Stimulated activated CD8-positive, alpha-beta memory T cell treated with anti-CD3 and anti-CD28 coated beads, Interleukin-7, amount 100 ng/mL, for 48 hours (primary cell): ENCODE measurements at places on chromosomes 13 and 19.

DNA sequence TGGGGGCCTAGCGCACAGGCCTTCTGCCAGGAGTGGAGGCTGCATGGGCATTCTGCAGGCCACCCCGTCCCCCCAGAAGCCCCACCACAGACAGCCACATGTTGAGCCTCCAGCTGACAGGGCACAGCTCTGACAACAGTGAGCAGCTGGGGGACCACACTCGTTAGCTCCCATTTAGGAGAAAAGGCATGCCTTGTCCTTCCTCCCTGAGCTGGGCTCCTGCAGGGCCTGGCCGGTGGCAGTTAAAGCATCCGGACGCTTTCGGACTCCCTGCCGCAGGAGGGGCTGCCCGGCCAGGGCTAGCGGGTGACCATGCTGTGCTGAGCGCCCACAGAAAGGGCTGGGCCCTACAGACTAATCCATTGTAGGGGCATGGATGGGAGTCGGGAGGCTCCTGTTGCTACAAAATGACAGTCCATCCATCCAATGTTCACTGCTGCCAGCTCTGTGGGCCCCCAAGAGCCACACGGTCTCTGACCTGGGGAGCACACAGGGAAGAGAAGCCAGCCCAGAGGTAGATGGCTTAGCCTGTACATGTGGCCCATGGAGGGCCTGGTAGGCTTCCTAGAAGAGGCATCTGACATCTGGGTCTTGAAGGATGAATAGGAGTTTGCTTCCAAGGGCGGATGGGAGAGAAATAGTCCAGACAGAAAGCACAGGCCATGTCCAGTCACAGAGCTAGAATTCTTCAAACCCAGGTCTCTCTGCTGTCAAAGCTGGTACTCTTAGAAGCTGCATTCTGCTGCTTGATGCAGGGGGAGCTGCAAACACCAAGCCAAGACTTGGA is 116.5 kb upstream of the VSTM2B start:
- no peak for DNase-seq

DNA sequence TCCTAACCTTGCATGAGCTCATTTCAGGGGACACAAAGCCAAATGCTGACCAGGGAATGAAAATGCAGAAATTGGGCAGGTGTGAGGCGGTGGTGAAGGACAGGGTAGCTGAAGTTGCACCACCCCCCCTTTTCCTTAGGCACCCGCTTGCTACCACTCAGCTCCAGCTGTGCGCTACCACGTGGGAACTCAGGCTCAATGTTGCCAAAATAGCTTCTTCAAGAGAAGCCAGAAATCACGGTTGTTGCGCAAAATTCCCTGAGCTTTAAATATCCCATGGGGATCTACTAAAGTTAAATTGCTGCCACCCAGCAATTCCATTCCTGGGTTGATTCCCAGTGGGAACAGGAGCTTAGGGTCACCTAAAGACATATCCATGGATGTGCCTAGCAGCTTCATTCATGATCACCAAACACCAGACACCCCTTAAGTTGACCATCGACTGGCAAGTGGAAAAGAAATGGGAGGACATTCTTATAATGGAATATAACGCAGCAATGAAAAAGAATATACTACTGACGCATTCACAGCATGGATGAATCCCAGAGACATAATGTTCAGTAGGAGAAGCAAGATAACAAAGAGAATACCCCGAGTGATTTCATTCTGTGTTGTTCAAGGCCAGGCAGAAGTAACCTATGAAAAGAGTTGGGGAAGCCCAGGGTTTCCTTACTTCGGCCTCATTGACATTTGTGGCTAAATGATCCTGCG is 12.8 kb upstream of the ADGRL1 start:
- no peak for DNase-seq

DNA sequence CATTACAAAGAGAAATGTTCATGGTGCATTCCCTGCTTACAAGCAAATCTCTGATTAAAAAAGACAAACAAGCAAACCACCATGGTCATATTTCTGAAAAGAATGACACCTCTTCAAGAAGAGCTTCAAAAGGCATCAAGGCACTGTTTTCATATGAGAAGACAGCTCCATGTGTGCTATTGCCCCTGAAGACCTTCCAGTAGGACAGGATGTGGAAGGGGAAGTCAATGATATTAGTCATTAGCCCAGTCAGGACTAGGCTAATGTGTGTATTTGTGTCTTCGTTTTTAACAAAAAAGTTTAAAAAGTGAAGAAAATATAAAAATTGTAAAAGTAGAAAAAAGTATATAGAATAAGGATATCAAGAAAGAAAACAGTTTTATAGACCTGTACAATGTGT is 534.7 kb upstream of the ARGLU1 start:
- no peak for DNase-seq

- DNase-seq, result no peak
Measured at GRCh38 chr13:21638319-21639282, 32.3 kb upstream of the FGF9 start.

- DNase-seq, result no peak
Measured at GRCh38 chr13:42363941-42364612, 92.1 kb downstream of the AKAP11 start.

- DNase-seq, result no peak
Measured at GRCh38 chr19:35011091-35011689, 11.1 kb downstream of the GRAMD1A start.

GRCh38 chr13:26895808-26896466 is 135.4 kb upstream of the GPR12 start:
- no peak for DNase-seq

DNA sequence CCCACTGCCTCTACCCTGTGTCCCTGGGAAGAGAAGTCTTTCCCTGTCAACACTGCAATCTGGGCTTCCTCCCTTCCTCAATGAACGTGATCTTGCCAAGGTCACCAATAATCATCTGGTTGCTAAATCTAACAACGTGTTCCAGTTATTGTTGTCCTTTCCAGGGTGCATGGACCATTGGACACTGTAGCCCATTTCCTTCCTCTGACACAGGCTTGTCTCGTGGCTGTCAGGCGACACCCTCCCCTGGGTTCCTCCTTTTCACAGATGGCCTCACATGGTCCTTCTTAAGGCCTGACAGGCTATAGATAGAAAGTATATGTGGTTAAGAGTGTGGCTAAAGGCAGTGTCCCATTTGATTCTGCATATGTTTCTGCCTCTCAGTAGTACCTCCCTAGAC is 67.7 kb upstream of the STARD13 start:
- DNase-seq, result no peak

DNA sequence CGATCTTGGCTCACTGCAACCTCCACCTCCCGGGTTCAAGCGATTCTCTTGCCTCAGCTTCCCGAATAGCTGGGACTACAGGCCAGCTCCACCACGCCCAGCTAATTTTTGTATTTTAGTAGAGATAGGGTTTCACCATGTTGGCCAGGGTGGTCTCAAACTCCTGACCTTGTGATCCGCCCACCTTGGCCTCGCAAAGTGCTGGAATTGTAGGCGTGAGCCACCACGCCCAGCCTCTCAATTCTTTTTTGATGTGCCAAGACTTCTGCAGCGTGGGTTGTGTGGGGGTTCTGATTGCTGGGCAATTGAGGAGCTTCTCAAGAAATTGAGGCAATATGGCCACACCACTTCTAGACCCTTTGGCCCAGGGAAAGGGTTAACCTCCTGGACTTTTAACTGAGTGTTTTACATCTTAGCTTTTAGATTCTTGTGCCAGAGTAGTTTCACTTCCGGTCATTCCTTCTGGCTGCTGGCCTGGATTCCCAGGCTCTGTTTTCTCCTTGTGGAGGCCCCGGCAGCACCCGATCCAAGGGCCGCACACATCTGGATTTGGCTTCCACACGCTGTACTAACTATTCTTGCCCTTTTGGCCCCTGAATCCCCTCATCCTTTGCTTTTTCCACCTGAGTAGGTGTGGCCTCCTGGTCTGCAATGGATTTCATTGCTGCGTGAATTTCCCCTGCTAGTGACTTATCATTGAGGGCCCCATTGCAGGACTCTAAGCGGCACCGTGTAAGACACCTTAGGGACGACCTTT is 14.7 kb downstream of the SMARCA4 start:
- no peak for DNase-seq

- DNase-seq, result no peak
Measured at GRCh38 chr19:18778076-18778389, 13.1 kb downstream of the COMP start.

DNA sequence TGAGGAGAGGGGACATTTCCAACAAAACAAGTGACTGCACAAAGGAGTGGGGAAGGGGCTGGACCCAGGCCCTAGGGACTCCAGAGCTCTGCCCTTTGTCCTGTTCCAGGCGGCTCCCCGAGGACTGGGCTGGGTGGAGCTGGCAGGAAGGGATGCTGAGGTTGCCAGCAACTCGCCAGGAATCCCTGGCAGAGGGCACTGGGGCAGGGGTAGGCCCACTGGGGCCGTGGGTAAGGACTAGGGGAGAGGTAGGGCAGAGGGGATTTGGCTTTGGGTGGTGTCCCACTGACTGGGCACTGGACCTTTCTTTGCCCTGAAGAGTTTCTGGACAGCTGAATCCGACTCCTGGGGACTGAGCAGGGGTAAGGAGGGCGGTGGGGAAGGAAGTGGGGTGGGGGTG is 7.9 kb downstream of the LIPE start:
- no peak for DNase-seq

GRCh38 chr19:7224995-7225394 is 69.2 kb downstream of the INSR start:
- DNase-seq, result no peak

- no peak for DNase-seq
Measured at GRCh38 chr13:43785650-43786471, 911 bp downstream of the ENOX1 start.

DNA sequence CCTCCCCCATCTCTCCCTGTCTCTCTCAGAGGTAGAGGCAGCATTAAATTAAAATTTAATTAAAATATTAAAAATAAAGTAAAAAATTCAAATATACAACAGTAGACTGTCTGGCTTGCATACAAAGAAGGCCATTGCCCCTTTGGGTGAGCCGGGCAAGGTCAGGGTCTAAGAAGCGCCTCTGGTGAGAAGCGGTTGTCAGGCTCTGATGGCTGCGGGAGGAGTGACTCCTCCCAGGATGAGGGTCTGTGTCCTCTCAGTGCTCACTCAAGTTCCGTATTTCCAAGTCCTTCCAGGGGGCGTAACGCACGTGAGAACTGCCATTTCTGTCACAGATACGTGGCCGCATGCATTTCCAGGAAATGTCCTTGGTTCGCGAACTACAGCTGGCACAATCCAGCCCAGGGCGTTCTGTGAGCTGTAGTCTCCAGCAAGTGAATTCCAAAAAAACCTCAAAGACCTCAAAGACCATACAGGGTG is 737 bp upstream of the ZNF181 start:
- DNase-seq, result no peak

DNA sequence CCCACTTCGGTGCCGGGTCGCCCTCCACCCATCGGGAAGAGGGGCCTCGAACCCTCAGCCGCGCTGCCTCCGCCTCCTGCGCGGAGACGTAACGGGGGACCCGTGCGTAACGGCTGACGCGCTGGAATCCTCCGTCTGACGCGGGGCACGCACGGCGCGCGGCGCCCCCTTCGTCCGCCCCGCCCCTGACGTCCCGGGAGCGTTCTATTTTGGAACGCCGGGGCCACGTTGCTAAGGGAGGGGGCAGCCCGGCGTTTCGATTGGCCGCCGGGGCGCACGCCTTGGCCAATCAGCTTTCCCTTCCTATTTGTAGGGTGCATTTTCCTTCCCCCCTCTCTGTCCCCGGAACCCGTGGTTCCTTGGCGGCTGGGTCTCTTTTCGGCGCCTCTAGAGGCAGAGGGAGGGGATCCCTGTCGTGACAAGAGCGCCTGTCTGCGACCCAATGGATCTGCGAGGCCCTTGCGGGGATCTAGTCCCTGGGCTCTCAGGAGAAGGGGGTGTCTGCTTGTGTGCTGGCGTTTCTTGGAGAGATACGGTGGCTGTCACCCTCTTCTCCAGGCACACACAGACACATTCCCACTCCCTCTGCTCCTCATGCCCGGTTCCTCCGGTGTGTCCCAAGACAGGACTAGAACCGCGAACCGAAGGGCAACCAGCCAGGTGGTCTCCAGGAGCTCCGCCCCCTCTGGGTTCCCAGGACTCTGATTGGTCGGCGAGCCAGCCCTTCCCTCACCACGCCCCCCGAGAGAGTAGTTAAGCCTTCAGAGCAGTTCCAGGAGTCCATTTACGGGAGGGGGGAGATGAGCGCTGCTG is 1.5 kb downstream of the FOSB start:
- peak; percentile 92 for DNase-seq

GRCh38 chr19:39539165-39539517 is 820 bp downstream of the EID2 start:
- no peak for DNase-seq

DNA sequence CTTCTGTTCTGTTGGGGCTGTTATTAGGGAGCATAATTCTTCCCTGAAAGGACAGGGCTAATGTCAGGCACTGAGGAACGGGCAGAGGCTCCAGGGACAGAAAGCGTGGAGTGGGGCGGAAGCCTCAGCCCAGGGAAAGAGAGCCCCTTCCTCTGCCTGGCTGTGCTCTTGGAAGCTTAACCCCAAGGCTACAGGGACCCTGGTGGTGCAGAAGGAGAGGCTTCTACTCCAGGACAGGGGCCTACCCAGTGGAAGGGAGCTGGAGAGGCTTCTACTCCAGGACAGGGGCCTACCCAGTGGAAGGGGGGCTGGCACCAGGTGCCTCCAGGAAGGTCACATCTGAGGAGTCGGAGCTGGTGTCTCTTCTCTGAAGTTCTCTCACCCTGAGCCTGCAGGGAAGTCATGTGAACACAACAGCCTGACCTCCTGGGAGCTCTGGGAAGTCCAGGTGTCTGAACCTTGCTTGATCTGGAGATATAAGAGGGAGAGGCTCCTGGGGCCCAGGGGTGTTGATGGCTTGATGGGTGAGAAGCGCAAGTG is 159.5 kb upstream of the SOX1 start:
- DNase-seq, result no peak

- DNase-seq, result no peak
Measured at GRCh38 chr13:27172495-27172842, 858 bp upstream of the USP12 start.

DNA sequence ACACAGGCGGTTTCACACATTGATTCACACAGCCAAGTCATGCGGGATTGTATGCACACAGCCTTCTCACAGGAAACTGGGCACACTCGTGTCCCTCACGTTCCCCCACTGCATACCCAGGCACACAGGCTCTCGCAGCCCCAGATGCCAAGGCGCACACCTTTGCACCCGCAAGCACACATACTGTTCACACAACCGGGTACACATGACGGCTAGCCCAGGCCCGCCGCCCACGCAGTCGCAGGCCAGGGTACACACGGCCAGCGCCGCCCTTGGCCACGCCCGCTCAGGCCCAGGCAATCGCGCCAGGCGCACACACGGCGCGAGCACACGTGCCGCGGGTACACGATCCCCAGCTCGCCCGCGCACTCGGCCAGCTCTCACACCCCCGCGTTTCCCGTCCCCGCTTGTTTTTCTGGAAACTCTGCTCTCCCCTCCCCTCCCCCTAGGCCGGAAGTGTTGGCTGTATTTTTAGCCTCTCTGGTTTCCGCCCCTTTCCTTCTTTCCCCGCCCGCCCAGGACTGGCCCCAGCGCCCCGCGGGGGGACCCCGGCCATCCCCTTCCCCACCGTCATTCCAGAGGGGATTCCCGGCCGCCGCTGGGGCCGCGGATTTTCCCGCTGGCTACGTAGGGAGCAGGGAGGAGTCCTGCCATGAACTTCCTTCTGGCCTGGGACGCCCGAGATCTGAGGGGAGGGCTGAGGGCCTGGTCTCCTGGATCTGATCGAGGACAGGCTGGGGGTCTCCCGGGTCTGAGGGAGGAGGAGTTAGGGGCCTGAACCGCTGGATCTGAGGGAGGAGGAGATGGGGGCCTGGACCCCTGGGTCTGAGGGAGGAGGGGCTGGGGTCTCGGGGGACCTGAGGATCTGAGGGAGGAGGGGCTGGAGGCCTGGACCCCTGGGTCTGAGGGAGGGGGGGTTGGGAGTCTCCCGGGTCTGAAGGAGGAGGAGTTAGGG is 4.0 kb upstream of the ZFP36 start:
- DNase-seq, result peak; percentile 84

- no peak for DNase-seq
Measured at GRCh38 chr13:48491423-48492095, 41.3 kb downstream of the RCBTB2 start.
